ENCODE measurements at places on chromosomes 2 and 18.

GRCh38 chr2:84781942-84782716, 98.8 kb downstream of the TRABD2A start:
- peak; percentile 44 for DNase-seq

DNA sequence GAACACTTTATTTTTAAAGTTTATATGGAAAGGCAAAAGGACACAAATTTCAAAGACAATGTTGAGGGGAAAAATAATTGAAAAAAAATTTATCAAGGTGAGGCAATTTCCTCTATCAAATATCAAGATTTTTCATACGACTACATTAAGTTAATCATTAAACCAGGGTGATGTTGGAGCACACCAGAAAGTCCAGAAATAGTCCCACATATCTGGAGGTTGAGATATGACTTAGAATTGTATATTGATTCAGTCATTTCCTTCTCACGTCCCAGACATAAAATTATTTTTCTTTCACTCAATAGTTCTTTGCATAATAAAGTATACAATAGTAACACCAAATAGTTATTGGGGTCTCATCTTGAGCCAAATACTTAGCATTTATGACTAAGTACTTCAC, 605.1 kb downstream of the NUP35 start:
- DNase-seq: no peak

DNA sequence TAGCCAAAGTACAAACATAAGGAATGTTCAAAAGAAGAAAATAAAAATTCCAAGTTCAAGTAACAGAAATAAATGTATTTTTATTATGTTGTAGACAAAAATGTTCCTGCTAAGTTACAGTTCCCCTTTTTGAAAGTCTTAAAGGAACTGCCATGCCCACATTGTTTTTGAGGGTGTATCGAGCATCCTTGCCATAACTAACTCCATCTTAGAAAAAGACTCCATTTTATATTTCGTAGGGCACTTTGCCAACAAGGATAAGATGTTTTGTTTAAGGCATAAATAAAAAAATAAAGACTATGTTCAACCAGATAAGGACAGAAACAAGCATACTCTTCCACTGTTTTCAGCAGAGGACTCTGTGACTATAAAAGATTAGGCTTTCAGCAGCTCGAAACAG, 67.3 kb downstream of the TMEM237 start:
- DNase-seq: no peak

DNA sequence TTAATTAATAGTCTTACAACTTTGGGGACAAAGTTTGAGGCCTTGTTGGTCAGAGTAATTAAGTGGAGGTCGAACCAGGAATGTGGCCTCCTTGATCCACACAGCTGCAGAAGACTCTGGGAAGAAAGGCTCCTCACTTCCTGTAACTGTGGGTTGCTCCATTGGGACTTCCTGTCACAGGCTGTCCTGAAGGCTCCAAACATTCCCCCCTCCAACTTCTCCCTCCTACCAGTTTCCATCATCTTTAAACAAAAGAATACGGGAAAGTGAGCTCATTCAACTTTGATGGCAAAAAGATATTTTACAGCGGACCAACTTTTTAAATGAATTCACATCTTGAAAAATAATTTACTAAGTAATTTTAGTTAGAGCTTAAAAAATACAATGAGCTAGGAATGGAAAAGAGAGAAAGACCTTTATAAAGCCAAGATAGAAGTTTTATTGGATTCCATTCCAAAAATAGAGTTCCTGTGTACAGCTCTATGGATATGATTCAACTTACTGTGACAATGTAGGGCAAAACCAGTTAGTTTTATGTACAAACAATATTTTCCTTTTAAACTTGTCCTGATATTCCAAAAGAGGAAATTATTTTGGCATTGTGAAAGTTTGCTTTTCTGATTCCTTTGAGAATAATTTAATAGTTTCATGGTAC, 212.0 kb upstream of the NABP1 start:
- DNase-seq: no peak

- no peak for DNase-seq
Observed at GRCh38 chr2:60830991-60831390, 50.4 kb upstream of the REL start.

DNA sequence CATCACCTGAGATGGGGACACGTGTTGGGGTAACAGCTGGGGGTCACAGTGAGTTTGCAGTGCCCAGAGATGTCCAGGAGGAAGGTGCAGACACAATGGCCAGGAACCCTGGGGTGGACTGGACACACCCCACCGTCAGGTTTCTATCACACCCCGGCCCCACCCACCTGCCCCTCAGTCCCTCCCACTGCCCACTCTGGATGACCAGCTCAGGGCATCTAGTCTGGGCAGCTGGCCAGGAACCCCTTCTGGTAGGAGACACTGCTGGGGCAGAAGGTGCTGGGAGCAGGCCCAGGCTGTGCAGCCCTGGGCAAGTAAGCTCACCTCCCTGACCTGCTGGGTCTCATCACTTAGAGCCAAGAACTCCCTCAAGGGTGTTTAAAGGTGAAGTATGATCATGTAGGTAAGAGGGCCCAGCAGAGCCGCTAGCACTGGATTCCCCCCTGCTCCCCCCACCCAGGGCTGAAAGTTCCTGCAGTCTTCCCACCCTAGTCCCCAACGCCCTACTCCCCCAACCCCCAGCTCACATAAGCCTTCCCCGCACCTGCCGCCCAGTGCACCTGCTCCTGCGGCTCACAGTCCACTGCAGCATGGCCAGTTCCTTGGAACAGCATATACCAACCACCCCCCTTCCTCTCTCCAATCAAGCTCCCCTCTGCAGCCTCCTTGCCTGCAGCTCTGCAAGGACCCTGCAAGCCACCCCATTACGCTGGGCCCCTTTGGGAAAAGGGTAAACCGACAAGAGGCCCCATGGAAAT, 17.3 kb downstream of the BIN1 start:
- DNase-seq: no peak

DNA sequence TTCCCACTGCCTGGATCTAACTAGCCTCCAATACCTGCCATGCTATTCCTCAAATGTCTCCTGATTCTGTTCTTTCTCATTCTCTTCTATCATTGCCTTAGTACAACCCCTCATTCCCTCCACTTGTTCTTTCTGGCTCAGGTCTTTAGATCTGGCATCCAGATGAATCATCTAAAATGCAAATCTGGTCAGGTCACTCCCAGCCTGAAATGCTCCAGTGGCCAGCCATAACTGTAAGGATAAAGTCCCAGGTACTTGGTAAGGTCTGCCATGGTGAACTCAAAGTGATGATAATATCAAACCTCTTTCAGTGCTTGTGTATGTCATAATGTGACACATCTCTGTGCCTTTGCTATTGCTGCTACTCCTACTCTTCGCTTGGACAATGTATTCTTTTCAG, 2.9 kb upstream of the SNRNP27 start:
- no peak for DNase-seq

DNA sequence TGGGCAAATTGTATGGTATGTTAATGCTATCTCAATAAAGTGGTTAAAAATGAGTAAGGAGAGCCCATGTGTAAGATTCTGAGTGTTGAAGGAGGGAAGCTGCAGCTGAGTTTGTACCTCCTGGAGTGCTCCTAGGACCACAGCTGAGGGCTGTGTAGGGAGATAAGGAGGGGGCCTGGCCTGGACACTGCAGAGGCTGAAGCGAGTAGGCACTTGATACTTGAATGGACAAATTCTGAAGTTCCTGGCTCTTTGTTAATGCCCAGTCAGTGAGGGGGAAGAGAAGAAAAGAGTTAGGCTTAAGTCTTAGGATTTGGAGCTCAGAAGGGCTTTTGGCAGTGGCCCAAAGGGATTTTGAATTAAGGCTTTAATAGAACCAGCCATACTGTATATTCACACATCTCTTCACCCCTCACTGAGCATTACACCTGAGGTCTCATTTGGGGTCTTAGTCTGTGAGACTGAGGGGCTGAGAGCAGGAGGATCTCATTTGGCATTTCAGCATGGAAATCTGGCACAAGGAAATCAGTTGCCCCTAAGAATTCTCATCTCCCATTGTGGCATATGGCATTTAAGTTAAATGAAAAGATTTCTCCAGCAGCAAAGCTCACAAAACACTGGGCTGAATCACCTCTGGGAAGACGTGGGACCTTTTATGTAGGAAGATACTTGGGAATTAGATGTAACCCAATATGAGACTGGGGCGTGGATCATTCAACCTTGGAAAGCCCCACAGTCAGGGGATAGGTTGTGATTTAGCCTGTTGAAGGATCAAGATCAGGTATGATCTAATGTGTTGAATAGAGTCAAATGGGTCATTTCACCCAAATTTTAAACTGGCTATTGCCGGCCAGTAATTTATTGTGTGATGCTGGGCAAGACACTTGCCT, 46.8 kb downstream of the LIPG start:
- no peak for DNase-seq

GRCh38 chr2:73080321-73081131, 9.0 kb upstream of the SFXN5 start:
- no peak for DNase-seq

DNA sequence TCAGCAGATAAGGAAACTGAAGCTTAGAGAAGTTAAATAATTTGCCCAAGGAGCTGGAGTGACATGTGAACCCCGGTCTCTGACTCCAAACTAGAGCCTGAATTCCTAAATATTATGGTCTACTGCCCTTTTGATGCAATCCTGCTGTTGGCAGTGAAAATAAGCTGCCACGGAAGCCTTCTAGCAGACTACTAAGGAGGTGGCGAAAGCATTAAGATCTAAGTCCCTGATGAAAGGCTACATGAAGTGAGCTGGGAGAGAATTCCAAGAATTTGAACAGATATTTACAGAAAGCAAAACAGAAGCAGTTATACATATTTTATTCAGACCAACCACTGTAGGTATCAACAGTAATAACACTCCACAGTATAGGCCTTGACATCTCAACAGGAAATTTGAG, 28.1 kb downstream of the TRMT61B start:
- DNase-seq: no peak

GRCh38 chr2:26860211-26860850, 12.4 kb downstream of the DPYSL5 start:
- no peak for DNase-seq

- DNase-seq: no peak
Observed at GRCh38 chr2:148660999-148661398, 16.4 kb downstream of the EPC2 start.

GRCh38 chr18:63373161-63373560, 6.2 kb upstream of the KDSR start:
- no peak for DNase-seq

- no peak for DNase-seq
Observed at GRCh38 chr18:8063733-8064132, 496.6 kb downstream of the PTPRM start.

GRCh38 chr18:76619621-76620315, 124.7 kb upstream of the ZNF516 start:
- DNase-seq: no peak

- DNase-seq: no peak
Observed at GRCh38 chr2:219369447-219369861, 18.3 kb downstream of the DNPEP start.

GRCh38 chr18:25630682-25631081, 278.7 kb upstream of the ZNF521 start:
- DNase-seq: no peak

GRCh38 chr18:48313792-48314191, 95.4 kb downstream of the ZBTB7C start:
- no peak for DNase-seq

DNA sequence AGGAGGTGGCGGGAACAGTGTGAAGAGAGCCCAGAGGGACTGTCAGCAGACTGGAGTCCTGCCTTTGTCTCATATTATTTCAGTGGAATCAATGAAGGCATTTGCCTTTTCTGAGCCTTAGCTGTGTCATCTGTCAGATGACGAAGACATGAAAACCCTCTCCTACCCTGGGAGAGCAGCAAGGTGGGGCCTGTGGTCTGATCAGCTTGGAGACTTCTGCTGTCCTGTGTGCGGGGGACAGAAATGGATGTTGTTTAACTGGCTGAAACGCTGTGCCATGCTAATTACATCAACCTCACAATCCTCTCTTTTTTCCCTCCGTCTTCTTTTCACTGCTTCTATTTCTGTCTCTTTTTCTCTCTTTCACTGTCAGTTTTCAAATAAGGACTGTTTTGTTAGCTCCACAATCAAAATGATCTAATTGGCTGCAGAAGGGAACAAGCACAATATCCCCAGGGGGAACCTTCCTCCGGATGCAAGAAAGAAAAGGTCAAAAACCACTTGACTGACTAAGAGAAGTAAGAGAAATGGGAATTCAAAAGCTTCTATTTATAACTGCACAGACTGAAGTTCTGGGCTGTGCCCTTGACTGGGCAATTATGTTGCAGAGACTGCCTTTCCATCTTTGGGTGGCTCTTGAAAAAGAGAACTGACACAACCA, 340.1 kb downstream of the CLIP4 start:
- DNase-seq: no peak

DNA sequence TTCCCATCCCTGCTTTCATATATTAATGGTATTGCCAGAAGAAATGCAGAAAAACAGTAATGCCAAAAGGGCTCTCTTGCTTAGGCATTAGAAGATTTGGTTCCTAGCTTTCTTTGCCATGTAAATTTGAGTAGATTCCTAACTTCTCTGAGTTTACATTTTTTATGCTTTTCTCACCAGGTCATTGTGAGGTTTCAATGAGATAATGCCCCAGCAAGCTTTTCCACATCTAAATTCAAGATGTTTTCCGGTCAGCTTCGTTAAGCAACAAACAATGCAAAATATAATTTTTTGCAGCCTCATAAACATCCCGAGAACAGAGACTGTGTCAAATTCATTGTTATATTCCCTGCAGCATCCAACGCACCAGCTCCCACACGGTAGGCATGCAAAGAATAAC, 44.9 kb downstream of the NCKAP5 start:
- no peak for DNase-seq

- DNase-seq: no peak
Observed at GRCh38 chr2:48134704-48135103, 228.4 kb upstream of the FBXO11 start.

DNA sequence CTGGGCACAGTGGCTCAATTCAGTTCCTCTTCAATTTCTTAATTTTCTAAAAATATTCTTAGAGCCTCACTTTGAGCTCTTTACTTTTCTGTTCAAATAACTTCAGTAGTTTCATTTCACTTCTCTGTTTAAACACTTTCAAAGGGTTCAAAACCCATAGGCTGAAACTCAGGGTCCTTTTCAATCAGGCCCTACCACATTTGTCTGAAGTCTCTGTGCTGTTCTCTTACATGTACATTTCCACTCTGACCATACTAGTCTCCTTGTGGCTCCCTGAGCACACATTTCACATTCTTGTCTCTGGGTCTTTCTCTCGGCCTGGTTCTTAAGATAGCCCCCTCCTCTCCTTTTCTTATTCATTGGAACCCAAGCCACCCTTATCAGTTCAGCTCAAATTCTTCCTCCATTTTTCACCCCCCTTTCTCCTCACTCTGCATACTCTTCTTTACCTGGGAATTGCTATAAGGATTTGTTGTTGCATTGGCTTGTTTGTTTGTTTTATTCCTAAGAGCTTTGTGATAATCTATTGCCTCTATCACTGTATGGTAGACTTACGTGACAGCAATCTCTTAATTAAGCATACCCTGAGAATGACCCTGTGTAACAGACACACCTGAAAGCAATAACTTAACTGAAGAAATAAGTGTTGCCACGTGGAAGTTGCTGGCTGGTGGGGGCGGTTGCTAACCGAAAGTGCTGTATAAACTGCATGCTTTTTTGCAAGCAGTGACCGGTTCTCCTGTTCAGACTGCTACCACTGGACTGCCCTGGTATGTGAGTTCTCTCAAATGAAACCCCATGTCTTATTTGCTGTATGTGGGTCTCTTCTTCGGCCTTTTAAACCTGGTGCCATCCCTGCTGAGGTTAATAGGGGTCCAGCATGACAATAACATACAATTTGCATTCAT, 27.7 kb upstream of the ACADL start:
- DNase-seq: no peak

All from activated T-cell treated with anti-CD3 and anti-CD28 coated beads, Interleukin-2, amount 50 U/mL, for 1 hour (primary cell).